ENCODE measurements at places on chromosomes 4 and X.

DNA sequence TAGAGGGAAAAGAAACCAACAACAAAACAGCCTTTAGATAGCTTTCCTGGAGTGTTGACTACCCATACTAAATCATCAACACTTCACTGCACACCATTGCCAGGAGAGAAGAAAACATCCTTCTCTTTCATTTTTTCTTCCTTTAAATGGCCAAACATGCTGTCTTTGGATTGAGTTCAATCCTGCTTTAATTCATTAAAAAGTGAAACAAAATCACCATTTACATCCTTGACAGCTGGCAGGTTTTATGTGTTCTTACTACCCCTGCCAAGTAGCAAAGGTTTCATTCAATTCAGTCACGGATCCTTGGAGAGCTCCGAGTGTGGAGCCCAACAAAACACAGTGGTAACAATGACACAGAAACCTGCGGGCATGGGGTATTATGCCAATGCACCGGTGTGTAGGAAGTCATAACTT is 568.3 kb downstream of the ANKRD50 start:
- DNase-seq = no peak

DNA sequence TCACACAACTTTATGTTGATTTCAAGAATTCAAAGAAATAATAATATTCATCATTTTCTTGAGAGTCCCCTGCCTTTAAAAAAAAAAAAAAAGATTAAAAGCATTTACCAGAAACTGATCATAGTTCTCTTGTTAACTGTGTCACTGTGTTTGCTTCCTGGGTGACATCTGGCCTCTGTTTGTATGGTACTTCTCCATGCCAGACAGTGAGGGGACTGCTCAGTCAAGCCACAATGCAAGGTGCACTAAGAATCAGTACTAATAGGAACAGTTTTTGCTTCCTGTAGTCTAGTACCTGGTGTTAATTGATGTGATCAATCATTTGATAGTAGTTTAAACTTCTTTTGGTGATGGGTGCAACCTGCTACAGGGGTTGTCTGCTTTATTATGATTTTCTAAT is 77.5 kb downstream of the PHOX2B start:
- DNase-seq = no peak

DNA sequence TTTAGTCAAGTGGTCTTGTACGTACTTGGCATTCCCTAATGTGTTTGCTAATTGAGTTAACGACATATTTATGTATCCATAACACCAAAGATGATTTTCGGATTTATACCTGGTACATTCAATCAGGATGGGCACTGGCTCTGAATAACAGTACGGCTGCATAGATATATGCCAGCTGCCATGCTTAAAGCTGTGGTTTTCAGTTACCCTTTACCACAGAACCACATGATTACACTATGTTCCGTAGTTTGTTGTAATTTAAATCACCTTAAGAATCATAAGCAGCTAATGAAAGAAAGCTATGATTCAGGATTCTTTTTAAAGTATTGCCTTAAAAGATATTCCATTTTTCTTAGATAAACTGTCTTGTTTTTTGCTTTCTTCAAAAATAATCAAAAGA is 53.6 kb downstream of the FIP1L1 start:
- no peak for DNase-seq

DNA sequence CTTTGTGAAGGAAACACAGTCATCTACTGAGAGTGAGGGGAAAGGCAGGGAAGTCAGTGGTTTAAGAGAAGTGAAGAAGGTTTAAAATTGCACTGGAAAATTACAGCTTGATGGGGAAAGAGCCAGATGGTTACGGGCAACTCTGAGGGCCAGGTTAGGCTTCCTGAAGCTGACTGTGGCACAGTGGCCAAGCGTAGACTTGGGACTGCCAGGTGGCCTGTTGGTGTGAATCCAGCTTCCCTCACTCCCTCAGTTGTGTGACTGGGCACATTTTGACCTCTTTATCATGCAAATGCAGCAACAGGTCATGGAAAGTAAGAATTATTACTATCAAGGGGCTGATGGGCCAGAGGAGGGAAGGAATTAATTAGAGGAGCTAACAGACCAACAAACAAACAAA is 390.1 kb downstream of the UNC5C start:
- no peak for DNase-seq

- DNase-seq = no peak
Measured at GRCh38 chr4:83772685-83773084, 236.8 kb downstream of the GPAT3 start.

GRCh38 chrX:96563646-96564045 is 121.0 kb upstream of the DIAPH2 start:
- DNase-seq = no peak

GRCh38 chrX:119809185-119809666 is 17.8 kb upstream of the RPL39 start:
- DNase-seq = no peak

- DNase-seq = no peak
Measured at GRCh38 chrX:17023661-17024060, 77.2 kb downstream of the REPS2 start.

- DNase-seq = no peak
Measured at GRCh38 chrX:151754047-151754429, 19.5 kb downstream of the CNGA2 start.

- DNase-seq = no peak
Measured at GRCh38 chr4:186554539-186554913, 841 bp downstream of the MTNR1A start.

GRCh38 chrX:38982370-38982769 is 181.1 kb downstream of the MID1IP1 start:
- no peak for DNase-seq

DNA sequence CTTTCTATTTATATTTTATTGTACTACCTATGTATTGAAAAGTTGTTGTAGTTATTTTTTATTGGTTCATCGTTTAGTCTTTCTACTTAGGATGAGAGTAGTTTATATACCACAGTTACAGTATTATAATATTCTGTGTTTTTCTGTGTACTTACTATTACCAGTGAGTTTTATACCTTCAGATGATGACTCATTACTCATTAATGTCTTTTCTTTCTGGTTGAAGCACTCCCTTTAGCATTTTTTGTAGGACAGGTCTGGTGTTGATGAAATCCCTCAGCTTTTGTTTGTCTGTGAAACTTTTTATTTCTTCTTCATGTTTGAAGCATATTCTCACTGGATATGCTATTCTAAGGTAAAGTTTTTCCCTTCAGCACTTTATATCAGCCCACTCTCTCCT is 7.7 kb downstream of the LUZP4 start:
- no peak for DNase-seq

GRCh38 chr4:13464973-13465372 is 19.2 kb downstream of the RAB28 start:
- DNase-seq = no peak

Measured in stimulated activated CD4-positive, alpha-beta T cell treated with anti-CD3 and anti-CD28 coated beads, Interleukin-4, amount 100 ng/mL, for 4 hours (primary cell).